ENCODE measurements at places on chromosomes 7 and 10. TPM values are rescaled to one million over a fixed set of nuclear protein-coding genes. Genes with fewer than 3 reads are reported as not detected.

The INHBA gene
- 18.2 TPM for total RNA-seq

The SH2D4B gene
- total RNA-seq, result not detected

The TEX47 gene
- not detected for total RNA-seq

The TMEM60 gene
- total RNA-seq, result 23.4 TPM

The FANK1 gene
- total RNA-seq, result 3.7 TPM

The GSDME gene
- total RNA-seq, result 56.4 TPM

The FAM241B gene
- 0.87 TPM for total RNA-seq

The AKR1B15 gene
- not detected for total RNA-seq

The GRID1 gene
- total RNA-seq, result 0.33 TPM

The COL13A1 gene
- 35.9 TPM for total RNA-seq
